ENCODE measurements at places on chromosomes 7 and 10.

DNA sequence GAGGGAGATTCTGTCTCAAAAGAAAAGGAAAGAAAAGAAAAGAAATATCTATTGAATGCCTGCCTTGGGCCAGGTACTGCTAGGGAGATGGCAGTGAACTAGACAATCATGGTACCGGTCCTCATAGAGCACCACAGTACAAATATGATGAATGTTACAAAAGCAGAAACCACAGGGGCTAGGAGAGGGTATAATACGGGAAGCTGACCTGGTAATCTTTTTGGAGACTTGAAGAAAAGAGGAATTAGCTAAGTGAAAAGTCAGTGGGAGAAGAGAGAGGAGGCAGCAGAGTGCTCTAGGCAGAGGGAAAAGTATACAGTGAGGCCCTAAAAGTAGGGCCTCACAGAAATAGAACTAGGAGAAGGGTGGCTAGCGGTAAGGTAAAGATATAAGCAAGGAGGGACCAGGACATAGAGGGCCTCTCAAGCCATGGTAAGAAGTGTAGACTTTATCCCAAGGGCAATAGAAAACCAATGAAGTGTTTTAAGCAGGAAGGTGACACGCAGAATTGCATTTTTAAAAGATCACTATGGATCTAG lies 42.8 kb upstream of the WNT8B start:
- no peak for DNase-seq

- DNase-seq: no peak
Observed at GRCh38 chr10:127215866-127216265, 19.5 kb upstream of the INSYN2A start.

GRCh38 chr10:11693376-11693775 lies 48.8 kb upstream of the ECHDC3 start:
- DNase-seq: no peak

DNA sequence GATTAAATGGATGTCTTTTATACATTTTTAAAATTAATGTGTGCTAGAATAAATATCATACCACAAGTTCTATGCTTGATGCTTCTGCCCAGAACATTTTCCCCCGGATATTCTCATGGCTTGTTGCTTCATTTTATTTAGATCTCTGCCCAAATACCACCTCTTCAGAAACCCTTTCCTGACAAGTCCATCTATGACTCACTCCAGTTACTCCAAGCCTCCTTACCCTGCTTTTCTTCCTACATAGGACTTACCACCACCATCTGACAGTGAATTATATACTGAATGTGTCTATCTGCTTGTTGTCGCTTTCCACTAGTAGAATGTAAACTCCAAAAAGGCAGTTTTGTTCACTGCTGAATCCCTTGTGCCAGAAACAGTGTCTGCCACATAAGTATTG lies 19.1 kb upstream of the ERVW-1 start:
- no peak for DNase-seq

- no peak for DNase-seq
Observed at GRCh38 chr7:1693991-1694524, 24.0 kb downstream of the ELFN1 start.

- DNase-seq: no peak
Observed at GRCh38 chr7:51428217-51428887, 111.7 kb upstream of the COBL start.

- DNase-seq: no peak
Observed at GRCh38 chr10:95416270-95416669, 125.5 kb upstream of the PDLIM1 start.

DNA sequence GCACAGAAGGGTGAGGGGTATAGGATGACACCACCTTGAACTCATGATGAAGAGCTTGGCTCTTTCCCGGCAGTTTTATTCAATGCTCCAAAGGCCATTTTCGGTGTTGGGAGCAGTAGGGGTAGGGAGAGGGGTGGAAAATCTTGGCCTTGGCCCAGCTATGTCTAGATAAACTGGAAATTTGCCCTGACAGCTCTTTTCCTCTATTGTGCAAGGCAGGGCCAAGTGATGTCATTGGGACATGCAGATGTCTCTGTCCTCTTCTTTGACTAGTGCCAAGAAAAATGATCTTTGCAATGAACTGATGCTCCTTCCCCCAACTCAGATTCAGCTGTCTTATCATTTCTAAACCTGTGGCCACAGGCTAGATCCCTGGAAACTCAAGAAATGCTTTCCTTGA lies 27.7 kb upstream of the PRKCQ start:
- DNase-seq: no peak

DNA sequence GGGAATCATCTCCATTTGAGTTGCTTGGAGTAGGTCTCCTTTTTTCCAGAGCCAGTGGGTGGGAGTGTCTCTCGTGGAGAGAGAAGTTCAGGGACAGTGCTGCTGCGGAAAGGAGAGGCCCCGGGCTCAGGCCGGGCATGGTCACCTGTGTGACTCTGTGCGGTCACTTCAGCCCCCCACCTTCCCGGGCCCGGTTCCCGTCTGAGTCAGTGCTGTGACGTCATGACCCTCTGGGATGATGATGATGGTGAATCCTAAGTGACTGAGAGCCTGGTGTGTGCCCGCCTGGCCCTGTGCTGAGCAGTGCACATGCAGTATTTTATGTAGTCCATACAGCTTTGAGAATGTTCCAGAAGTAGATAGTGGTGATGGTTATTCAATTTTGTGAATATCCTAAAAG lies 32.6 kb upstream of the AP5Z1 start:
- no peak for DNase-seq

DNA sequence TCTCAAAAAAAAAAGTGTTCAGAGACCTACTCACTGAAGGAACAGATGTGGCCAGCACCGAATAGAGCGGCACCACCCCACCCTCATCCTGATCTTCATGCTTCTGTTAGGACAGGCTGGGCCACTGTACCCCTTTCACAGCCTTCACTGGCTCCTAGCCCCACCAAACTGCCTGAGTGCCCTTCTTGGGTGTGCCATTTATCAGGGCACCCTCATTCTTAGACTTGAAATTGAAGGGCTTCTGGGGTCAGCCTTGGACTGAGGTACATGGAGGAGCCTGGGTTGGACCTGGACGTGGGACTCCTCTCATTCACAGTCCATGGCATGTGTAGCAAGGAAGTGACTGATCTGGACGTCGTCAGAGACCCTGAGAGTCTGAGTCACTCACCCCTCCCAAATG lies 190.3 kb downstream of the COBL start:
- DNase-seq: no peak

GRCh38 chr10:69345402-69345801 lies 67.1 kb downstream of the HK1 start:
- no peak for DNase-seq

DNA sequence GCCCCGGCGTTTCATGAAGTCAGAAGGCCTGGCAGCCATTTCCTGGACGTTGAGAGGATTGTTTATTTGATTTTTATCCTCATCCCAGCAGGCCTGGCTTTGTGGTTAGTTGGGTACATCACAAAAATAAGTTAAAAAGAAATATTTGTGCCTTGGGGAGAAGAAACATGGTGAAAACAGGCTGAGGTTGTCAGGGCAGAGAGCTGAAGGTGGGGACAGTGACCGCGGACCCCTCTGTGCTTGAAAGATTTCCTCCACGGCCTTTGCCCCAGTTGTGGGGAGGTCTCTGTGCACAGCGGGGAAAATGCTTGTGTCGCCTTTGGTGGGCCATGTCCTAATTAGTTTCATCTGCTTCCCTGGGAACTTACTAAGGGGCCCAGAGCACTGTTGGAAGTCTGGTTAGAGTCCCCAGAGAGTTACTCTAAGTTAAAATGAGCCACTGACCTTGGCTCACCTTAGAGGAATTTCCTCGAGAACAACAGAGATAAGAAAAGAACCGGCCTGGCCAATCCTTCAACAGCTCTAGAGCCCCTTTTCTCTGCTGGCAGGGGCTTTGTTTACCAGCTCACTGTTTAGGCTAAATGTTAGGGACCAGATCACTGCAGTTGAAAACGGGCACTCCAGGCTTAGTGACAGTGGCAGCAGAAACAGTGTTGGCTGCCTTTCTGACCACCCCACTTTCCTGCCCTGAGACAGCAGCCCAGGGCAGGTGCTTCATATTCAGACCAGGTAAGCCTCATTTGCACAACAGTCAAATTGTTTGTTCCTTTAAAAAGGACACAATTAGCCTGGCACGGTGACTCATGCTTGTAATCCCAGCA lies 37.9 kb downstream of the CRCP start:
- no peak for DNase-seq

- DNase-seq: no peak
Observed at GRCh38 chr7:93159490-93159889, 11.3 kb upstream of the SAMD9L start.

DNA sequence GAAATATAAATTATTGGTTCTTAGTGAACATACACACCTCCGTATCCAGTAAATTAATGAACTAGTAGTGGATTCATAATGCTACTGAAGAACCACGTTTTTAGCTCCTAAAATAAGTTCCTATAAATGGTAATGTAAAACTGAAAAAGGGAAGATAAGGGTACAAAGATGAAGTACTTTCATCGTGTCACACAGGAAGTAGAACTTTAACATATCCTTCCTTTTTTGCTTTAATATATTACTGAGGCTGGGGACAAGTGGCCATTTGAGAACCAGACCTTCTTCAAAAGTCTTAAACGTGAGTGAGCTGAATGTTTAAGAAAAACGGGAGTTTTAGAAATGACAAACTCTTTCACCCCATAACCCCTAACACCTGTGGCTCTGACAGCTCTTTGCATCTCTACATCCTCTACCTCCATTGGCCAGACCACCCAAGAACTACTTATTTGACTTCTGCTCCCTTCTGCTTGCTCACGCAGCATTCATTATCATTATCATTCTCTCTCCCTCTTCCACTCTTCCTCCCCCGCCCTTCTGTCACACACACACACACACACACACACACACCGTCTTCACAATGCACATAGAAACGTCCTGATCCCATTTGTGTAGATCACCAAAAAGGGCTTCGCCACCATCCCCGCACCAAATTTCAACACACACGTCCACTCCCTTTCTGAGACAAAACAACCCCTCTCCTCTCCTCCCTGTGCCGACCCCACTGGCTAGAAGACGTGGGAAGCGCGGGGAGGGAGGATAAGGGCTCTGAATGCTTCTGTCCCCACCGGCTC lies 677 bp downstream of the SKAP2 start:
- DNase-seq: no peak

GRCh38 chr7:23394488-23395171 lies 75.7 kb downstream of the IGF2BP3 start:
- no peak for DNase-seq

DNA sequence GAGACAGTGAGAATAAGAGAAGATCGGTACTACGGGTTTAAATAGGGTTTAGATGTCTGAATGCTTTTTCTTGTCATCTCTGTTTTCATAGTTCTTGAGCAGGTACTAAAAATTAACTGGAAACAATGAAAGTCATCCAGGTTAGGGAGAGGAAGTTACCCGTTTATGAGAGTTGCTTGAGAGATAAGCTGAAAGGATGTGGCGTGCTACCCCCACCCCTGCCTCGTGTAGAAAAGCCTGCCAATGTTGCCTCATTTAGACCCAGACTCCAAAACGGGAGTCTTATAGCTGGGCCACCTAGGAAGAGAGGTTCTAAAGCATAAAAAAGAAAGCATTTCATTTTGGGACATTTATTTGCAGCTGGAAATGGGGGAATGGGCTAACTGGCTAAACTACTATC lies 10.2 kb downstream of the AKR1C4 start:
- DNase-seq: no peak

DNA sequence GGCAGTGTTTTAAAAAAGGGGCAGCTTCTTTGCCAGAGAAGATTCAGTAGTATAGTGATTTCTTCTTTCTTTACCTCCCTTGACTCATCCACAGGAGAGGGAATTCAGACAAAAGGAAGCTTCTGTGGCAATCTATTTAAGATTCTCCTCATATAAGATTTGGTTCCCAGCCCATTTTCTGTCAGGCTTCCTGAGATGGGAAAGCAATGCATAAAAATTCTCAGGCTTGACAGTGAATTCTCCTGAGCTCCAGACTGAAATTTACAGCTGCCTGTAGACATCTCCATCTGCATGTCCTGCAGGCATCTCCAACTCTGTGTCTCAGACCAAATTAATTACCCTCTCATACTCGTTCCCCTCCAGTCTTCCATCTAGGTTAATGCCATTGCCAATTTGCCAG lies 72.8 kb downstream of the TSPAN12 start:
- DNase-seq: no peak

- DNase-seq: no peak
Observed at GRCh38 chr10:116974456-116975005, 30.5 kb downstream of the SHTN1 start.
